ENCODE measurements at places on chromosomes 7 and 10.

DNA sequence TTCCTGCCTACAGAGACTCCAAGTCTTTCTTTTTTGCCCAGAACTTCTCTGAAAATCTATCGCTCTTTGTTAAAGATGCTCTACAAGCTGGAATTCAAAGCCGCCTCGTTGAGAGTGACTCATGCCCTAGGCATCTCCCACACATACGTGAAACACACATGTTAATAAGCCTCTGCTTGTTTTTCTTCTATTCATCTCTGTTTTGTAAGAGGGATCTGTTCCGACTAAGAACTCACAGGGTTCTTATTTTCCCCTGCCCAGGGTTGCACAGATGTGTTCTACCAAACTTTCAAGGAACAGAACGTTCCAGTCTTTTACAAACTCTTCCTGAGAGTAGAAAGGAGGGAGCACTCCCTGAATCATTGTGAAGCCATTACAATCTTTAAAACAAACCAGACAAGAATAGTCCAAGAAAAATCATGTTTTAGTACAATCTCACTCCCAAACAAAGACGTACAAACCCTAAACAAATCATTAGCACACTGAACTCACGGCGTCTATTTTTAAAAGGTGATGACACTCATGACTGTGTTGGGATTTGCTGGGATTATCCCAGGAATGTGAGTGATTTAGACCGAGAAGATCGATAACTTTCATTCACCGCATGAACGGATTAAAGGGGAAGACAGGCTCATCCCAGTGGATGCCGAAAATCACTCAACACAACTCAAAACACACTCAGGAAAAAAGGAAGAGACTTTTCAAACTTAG, 55.3 kb upstream of the INPP5A start:
- DNase-seq: no peak

DNA sequence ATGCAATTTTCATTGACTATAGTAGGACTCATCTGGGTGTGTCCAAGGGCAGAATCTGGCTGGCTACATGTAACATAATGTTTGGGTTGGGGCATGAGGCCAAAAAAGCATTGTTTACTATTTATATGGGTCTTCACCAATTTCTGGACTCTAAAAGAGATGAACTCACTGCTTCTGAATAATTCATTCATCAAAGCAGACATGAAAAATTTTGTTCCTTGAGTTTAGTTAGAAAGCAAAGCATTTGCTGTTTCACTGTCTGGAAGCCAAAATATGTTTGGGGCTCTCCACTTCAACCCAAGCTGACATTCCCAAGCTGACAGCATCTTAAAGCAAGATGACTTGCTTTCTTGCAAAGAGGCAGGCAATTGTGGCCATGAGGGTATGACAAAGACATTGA, 670.6 kb downstream of the SUGCT start:
- no peak for DNase-seq

- no peak for DNase-seq
These were observed 589 bp upstream of the RAPGEF5 start for GRCh38 chr7:22357311-22358175.

DNA sequence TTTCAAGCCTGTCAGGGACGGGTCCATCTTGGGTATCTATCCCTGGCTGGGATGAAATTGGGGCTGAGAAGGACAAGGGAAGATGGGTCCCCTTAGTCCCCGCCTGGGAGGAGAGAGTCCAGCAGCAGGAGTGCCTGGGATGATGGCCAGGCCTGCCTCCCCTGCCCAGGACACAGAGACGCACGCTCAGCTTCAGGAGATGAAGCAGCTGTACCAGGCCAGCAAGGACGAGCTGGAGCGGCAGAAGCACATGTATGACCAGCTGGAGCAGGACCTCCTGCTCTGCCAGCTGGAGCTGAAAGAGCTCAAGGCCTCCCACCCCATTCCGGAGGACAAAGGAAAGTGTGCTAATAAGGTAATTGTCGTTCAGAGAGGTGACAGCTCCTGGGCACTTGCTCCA, 15.4 kb downstream of the CCDC136 start:
- DNase-seq: no peak

GRCh38 chr7:27111042-27111750, 8.7 kb upstream of the HOXA2 start:
- DNase-seq: no peak

DNA sequence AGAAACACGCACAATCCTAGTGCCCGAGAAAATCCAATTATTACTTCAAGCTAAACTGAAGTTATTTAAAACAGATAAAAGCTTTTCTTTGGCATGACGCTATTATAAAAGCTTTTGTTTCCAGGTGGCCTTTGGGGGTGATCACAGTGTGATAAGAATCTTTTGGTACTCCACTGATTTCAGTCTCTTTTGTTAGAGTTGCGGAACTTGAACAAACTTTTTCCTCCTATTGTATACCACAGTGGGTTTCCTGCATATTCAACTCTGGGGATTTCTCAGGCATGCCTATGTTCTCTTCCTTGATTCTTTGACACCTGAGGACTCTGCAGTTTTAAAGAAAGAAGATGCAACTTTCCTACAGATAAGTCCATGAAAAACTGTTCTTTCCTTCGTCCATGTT, 99.7 kb upstream of the PITRM1 start:
- no peak for DNase-seq

- no peak for DNase-seq
These were observed 140.5 kb downstream of the PRKAG2 start for GRCh38 chr7:151736403-151736909.

DNA sequence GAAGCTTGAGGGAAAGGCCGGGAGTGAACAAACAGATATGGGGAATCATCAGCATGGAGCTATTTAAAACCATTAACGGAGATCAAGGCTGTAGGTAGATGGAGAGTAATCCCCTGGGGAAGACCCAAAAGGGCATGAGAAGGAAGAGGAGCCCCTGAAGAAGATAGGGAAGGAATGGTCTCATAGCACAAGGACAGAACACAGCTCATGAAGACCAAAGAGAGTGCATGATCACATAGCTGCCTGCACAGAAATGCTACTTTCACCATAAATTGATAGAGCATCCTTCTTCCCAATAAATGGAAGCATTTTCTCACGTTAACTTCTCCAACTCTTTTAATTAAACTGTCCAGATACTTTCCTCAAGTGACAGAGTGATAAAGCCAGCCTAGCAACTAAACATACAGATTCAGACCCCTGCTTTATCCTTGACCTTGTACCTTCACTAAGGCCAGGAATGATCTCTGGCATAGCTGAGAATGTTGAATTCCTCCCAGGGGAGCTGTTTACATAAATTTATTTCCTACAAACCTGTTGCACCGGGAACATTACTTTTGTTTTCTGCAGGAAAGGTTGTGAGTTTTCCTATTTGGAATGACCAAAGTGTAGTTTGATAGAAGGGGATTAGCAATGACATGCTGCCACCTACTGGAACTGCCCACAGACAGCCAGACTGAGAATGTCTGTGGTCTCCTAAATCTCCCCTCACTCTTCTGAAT, 110.8 kb upstream of the LRGUK start:
- DNase-seq: no peak

DNA sequence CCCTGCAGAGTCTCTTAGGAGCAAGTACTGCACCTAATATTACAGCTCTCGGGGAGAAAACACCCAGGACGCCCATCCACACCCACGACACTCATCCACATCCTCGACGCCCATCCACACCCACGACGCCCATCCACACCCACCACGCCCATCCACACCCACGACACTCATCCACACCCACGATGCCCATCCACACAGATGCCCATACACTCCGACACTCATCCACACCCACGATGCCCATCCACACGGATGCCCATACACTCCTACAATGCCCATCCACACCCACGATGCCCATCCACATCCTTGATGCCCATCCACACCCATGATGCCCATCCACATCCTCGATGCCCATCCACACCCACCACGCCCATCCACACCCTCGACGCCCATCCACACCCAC, 503.1 kb downstream of the PTPRN2 start:
- no peak for DNase-seq

DNA sequence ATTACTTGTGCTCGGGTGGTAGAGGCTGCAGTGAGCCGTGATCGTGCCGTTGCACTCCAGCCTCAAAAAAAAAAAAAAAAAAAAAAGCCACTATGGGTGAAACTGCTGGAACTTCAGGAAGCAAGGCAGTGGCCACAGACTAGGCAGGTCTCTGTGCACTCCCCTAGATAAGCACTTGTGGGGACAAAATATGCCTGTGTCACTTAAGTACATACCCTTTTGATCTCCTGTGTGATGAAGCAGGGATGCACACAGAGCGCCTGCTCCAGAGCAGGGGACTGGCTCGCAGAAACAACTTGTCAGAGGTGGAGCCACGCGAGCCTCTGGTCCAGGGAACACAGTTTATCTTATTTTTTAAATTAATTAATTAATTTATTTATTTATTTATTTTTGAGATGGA, 42.9 kb upstream of the PSAP start:
- DNase-seq: no peak

- no peak for DNase-seq
These were observed 683.7 kb upstream of the LRRN3 start for GRCh38 chr7:110407242-110407641.

GRCh38 chr10:5525561-5526341, 990 bp downstream of the CALML3 start:
- no peak for DNase-seq

DNA sequence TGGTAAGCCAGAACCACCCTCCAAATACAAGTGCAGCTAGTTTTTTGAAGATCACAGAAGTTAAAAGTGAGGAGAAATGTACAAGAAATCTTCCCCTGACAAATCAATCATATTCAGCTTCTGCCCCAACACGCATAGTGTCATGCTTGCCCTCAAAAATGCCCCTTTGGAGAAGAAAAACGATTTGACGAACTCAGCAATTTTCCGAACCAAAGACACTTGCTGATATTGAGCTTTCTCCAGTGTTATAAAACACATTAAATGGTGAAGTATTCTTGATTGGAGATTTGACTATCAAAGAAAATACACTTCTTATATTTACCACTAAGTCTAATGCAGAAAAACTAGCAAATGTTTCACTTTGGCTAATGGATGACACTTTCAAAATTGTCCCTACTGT, 195.5 kb downstream of the ETV1 start:
- DNase-seq: no peak

DNA sequence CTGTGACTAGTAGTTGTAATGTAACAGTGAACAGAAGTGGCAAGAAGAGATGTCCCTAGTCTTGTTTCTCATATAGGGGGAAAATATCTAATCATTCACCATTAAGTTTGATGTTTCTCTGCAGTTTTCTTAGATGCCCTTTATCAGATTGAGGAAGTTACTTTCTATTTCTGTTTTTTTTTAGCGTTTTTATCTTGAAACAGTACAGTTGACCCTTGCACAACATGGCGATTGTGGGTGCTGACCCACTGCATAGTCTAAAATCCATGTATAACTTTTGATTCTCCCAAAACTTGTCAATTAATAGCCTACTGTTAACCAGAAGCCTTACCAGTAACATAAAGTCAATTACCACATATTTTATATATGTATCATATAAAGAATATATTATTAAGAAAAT, 192.0 kb downstream of the ADK start:
- no peak for DNase-seq

DNA sequence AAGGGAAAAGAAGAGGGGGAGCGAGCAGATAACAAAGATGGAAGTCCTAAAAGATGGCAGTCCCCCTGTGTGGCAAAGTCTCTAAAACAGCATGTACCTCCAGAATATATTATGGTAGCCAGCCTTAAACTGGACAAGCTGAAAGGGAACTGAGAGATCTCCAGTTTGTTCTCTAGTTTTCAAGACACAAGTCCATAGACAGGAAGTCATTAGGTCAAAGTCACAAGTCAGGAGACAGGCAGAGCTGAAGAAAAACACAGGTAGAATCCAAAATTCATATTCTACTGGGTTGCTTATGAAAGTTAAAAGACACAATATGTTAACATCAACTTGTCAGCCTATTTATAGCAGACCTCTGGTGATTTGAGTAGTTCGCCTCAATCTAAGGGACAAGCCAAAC, 38.7 kb downstream of the FAM107B start:
- no peak for DNase-seq

GRCh38 chr10:14022052-14022451, 308.7 kb downstream of the FRMD4A start:
- DNase-seq: no peak

- no peak for DNase-seq
These were observed 74.3 kb upstream of the SHH start for GRCh38 chr7:155886391-155887173.

DNA sequence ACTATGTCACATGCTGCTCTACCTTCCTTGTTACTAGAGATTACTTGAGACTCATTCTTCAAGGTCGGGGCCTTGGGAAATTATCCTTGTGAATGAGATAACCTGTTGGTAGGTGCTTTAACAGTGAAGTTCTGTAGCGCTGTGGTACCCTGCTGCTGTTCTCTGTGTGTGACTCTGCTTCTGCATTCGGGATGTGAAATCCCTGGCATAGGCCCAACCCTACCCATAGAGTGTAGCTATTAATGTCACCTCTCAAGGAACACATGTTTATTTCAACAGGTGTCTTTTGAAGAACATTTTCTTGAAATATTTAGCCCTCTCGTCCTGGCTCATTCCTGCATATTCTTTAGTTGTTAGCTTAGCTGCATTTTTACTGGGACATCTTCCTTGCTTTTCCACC, 41.8 kb upstream of the TMEM236 start:
- no peak for DNase-seq

- no peak for DNase-seq
These were observed 139.0 kb downstream of the LRRN3 start for GRCh38 chr7:111229916-111230315.

DNA sequence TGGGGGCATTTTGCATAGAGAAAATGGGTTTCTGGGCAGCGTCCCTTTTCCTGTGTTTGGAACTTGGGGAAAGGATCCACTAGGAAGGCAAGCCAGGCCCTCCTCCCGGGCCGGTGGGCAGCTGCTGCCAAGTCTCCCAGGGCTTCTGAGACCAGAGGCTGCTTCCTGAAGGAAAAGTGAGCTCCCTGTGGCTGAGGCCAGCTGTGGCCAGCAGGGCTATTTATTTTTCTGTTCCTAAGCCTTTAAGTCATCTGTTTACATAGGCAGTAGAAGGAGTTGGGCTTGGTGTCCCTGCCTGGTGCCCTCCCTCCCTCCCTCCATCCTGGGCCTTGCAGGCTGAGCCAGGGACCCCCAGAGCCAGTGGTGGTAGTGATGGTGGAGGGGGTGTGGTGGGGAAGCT, 70.5 kb upstream of the COL13A1 start:
- no peak for DNase-seq

GRCh38 chr10:111887266-111887665, 296.3 kb downstream of the GPAM start:
- DNase-seq: no peak

DNA sequence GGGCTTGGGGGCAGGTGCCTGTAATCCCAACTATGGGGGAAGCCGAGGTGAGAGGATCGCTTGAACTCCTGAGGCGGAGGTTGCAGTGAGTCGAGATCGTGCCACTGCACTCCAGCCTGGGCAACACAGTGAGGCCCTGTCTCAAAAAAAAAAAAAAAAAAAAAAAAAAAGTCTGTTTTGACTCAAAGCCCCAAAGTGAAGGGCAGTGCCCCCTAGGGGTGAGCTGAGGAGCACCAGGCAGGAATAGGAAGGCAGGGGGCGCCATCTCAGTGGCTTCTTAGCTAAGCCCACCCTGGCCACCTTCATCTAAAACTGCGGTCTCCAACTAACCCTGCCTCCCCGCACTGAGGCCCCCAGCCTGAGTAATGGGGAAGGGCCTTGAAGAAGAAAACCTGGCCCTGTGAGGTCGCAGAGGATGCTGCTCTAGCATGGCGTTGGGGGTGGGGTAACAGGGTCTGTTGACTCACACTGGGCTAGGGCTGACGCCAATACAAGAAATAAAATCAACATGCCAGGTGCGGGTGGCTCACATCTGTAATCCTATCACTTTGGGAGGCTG, 9.8 kb downstream of the PODXL start:
- no peak for DNase-seq

- DNase-seq: no peak
These were observed 73.2 kb downstream of the SEM1 start for GRCh38 chr7:96636342-96636860.
